ENCODE measurements at places on chromosomes 1 and 21.

GRCh38 chr1:22349362-22350043, 102.1 kb upstream of the ZBTB40 start:
- DNase-seq, result no peak

- no peak for DNase-seq
These were observed 156.1 kb downstream of the PIGK start for GRCh38 chr1:77063118-77063517.

DNA sequence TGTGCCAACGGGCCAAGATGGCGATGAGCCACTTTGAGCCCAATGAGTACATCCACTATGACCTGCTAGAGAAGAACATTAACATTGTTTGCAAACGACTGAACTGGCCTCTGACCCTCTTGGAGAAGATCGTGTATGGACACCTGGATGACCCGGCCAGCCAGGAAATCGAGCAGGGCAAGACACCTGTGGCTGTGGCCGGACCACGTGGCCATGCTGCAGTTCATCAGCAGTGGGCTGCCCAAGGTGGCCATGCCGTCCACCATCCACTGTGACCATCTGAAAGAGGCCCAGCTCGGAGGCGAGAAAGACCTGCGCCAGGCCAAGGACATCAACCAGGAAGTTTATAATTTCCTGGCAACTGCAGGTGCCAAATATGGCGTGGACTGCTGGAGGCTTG, 32.2 kb upstream of the GPR137B start:
- DNase-seq, result no peak

DNA sequence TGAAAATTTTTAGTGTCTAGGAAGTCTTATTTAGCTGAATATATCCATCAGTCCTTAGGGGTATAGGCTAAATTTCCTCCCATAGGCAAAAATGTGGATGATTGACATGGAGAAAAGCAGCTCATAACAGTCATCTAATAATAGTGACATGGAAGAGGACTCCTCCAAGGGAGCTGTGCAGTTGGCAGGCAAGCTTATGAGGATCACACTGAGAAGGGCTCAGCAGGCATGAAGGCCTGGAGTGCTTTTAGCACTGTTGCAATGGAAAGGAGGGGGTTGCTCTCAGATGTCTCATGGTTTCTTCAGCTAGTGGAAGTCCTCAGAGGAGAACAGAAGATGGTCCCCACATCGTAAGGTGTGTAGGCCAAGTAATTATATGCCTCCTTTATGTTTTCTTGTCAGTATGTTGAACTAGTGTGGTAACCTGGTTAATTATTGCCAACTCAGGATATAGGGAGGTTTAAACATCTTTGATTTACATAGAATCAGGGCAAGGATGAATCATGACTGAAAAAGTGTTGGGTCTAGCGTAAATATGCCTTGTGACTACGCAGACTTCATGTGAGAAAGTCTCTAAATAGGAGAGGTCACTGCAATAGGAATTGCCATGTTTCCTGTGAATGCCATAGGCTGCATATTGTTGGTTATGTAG, 18.9 kb downstream of the VN1R5 start:
- no peak for DNase-seq

GRCh38 chr1:171217658-171218443, 30.4 kb upstream of the FMO1 start:
- no peak for DNase-seq

DNA sequence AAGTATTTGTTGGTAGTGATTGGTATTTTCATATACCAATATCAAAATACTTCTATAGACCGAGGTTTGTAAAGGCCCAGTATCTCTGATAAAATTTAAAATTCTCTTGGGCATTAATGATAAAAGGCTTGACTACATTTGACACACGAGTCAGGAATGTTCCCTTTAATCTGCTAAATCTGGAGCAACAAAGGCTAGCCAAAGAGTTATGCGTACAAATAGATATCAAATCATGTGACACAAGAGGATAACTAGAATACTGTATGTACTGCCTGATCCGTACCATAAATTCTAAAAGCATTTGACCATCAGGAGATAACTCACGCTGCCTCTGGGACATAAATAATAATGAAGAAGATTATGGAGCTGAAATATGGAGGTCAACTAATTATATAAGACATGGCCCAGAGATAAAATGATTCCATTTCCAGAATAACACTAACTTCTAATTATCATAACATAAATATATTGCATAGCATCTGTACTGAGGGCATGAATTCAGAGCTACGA, 64.2 kb upstream of the SH3GLB1 start:
- no peak for DNase-seq

GRCh38 chr1:86394416-86394815, 1.7 kb downstream of the ODF2L start:
- DNase-seq, result no peak

DNA sequence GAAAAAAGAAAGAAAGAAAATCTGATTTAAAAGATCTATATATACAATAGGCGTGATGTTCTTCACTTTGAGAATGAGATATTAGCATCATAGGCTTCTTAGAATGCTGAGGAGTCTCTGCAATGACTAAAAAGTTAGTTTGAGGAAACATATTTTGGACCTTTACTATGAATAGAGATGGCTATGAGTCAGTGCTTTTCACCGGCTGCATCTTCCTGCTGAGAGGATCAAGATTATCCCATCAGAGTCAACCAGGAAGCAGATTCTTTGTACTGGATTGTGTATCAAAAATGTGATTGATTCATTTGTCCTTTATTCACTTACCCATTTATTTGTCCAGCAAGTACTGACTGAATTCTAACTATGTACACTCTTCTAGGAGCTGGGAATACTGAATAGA, 144.2 kb downstream of the KCNK2 start:
- DNase-seq, result no peak
